ENCODE measurements at places on chromosomes 13 and 19.

DNA sequence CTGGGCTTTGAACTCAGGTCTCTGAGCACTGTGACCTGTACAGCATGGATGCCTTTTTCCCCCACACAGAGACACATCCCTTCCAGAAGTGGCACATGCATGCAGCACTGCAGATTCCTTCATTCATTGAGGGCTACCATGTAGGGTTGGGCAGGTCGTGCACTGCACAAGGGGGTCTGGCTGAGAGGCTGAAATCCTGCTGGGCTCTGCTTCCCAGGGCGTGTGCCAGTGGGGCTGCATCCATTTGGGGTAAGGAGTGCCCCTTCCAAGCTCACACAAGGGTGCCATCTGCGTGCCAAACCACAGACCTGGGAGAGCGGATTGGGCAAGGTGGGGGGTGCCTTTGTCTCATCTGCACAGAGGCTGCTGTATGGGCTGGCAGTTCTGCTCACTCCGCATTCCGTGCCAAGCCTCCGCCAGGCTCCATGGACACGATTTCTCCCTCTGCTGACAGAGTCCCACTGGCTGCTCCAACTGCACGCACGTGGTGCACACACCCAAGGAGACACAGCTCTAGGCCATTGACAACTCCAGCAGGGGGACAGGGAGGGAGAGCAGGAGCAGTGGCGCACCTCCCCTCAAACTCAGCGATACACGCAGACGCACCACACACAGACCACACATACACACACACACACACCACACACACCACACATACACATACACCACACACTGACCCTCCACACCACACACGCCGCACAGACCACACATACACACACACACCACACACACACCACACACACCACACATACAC is 4.5 kb upstream of the SHISA7 start:
- H3K27me3 ChIP-seq = peaks cover 60% of the 10 kb centered on the region
- no peaks in the 10 kb centered on the region for H3K36me3 ChIP-seq
- H3K27ac ChIP-seq = no peak overlapping the region
- H3K4me3 ChIP-seq = no peak overlapping the region
- peaks cover 5% of the 10 kb centered on the region for H3K4me1 ChIP-seq
- DNase-seq = no peak

DNA sequence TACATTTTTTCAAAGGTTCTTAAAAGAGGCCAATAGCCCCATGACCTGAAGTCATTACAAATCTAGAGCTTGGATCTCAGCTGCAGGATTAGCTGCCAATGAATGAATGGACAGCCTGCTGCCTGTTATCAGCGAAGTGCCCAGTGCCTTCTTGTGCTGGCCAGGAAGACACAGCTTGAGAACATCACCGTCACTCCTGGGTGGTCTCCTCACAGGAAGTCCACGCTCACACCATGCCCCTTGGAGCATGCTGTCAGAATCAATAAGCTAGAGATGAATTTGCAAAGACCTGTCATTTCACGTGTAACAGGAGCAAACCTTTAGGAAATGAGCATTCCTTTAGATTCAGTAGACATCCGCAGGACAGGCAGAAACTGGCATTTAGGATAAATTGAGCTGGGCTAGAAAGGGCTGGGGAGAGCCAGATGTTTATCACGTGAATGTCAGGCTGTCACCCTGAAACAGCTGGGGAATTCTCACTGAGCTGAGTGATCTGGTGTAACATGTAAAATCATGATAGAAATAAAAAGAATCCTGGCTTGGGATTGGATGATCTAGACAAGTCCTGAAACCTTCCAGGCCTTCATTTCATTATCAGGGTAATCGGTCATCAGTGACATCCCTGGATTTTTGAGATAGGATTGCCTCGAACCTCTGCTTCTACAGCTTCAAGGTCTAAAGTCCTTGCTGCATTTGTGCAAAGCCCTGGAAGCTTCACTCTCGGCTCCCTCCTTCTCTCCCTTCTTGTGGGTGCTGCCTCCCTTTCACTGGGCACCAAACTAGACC is 49.9 kb upstream of the MEDAG start:
- H3K36me3 ChIP-seq = no peaks in the 10 kb centered on the region
- no peak for DNase-seq
- H3K27me3 ChIP-seq = peaks cover 28% of the 10 kb centered on the region

DNA sequence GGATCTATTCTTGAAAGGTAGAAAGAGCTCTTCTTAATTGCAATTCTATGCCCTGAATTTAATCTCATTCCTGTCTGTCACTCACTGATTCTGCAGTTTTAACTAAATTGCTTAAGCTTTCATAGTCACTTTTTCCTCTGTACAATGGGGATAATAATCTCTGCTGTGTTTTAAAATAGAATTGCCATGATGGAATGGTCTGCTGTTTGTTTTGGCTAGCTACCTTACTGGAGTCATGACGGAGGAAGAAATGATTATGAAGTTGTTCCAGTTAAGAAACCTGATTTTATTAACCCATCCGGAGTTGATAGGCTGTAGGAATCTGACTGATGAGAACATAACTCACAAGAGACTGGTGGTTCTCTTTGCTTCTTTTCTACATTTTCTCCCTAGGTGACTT is 54.9 kb upstream of the ITM2B start:
- no peaks in the 10 kb centered on the region for H3K36me3 ChIP-seq
- DNase-seq = no peak
- H3K4me3 ChIP-seq = no peak overlapping the region
- H3K4me1 ChIP-seq = peaks cover 14% of the 10 kb centered on the region
- no peak overlapping the region for H3K27ac ChIP-seq

- H3K27ac ChIP-seq = no peak overlapping the region
- no peak overlapping the region for H3K4me3 ChIP-seq
- H3K36me3 ChIP-seq = peaks cover 63% of the 10 kb centered on the region
Observed at GRCh38 chr13:111280681-111281585, 39.5 kb upstream of the TEX29 start.

GRCh38 chr13:79062291-79062690 is 343.8 kb downstream of the RBM26 start:
- no peak for DNase-seq
- H3K27ac ChIP-seq = no peak overlapping the region
- no peaks in the 10 kb centered on the region for H3K4me1 ChIP-seq
- no peaks in the 10 kb centered on the region for H3K27me3 ChIP-seq
- no peak overlapping the region for H3K4me3 ChIP-seq

DNA sequence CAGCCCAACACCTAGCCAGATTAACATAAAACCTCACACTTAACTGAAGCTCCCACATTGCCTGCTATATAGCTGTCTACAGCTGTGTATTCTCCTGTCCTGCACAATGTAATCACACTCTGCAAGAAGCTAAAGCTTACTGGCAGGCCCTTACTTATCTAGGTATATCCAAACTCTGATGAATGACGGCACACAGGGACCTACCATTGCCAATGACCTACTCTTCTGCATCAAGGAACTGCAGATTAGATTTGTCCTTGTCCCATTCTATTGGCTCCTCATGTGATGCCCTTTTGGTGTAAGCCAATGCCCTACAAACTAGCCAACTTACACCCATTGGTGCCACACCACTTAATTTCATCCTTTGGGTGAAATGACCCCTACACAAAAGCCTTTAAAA is 26.4 kb downstream of the ZNF45 start:
- no peak for DNase-seq
- H3K4me1 ChIP-seq = no peaks in the 10 kb centered on the region
- peaks cover 9% of the 10 kb centered on the region for H3K36me3 ChIP-seq
- no peaks in the 10 kb centered on the region for H3K27me3 ChIP-seq

DNA sequence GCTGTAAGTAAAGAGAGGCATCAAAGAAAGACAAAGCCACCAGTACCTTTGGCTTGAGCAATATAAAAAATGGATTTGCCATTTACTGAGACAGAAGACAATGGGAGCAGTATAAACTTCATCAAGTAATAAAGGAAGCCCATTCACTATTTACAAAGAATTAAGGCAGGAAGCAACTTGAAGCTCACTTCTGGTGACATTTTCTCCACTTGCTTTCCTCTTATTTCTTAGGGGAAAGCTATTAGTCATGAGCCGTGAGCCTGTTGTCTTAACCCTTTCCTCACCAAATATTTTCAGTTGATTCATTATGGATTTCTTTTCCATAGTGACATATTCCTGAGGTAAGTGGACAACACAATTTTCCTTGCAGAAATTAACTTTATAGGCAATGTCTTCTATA is 156.8 kb downstream of the DNAJC3 start:
- peaks cover 4% of the 10 kb centered on the region for H3K27me3 ChIP-seq
- H3K36me3 ChIP-seq = no peaks in the 10 kb centered on the region
- H3K4me1 ChIP-seq = no peaks in the 10 kb centered on the region

DNA sequence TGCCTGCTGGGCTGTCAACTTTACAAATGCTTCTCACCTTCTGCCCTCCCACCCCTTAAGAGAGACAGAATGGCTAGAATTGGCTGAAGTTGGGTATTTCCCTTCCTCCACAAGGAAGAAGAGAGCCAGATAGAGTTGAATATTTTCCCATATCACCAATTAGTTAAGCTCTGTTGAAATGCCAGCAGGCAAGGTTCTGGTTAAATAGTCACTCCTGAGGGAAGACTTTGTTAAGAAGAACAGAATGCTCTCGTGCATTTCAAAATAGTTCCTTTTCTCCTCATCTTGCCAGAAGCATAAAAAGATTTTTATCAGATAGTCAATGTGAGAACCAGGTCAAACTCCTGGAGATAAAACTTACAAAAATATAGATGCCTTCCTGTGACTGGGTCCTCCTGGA is 2857.0 kb upstream of the PCDH20 start:
- H3K27me3 ChIP-seq = no peaks in the 10 kb centered on the region
- no peak overlapping the region for H3K4me3 ChIP-seq
- DNase-seq = no peak
- H3K27ac ChIP-seq = no peak overlapping the region
- no peaks in the 10 kb centered on the region for H3K4me1 ChIP-seq

DNA sequence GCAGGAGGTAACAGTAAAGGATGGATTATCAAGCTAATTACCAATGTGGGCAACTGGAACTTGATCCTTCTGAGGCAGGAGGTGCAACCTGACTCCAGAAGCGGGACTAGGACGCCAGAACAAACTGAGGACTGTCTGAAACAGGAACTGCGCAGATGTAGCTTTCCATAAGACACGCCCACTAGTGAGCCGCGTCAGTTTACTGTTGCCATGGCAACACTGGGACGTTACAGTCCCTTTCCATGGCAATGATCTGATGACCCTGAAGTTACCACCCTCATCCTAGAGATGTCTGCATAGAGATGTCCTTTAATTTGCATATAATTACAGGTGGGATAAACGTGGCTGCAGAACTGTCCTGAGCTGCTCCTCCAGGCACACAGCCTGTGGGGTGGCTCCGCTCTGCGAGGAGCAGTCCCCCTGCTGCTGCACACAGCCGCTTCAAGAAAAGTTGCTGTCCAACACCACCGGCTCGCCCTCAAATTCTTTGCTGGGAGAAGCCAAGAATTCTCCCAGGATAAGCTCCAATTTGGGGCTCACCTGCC is 816.6 kb downstream of the UQCRFS1 start:
- peaks cover 6% of the 10 kb centered on the region for H3K4me1 ChIP-seq
- no peaks in the 10 kb centered on the region for H3K36me3 ChIP-seq
- no peaks in the 10 kb centered on the region for H3K27me3 ChIP-seq

- H3K27me3 ChIP-seq = no peaks in the 10 kb centered on the region
- H3K4me1 ChIP-seq = no peaks in the 10 kb centered on the region
- no peak for DNase-seq
- no peak overlapping the region for H3K27ac ChIP-seq
Observed at GRCh38 chr13:107111248-107111647, 543.3 kb upstream of the ARGLU1 start.

- H3K36me3 ChIP-seq = peaks cover 8% of the 10 kb centered on the region
- no peak overlapping the region for H3K4me3 ChIP-seq
- H3K4me1 ChIP-seq = peaks cover 6% of the 10 kb centered on the region
- no peak for DNase-seq
- no peak overlapping the region for H3K27ac ChIP-seq
- peaks cover 18% of the 10 kb centered on the region for H3K27me3 ChIP-seq
Observed at GRCh38 chr13:99471221-99472121, 29.8 kb upstream of the TM9SF2 start.

GRCh38 chr13:43307921-43308433 is 284.6 kb downstream of the DNAJC15 start:
- no peaks in the 10 kb centered on the region for H3K4me1 ChIP-seq
- H3K36me3 ChIP-seq = no peaks in the 10 kb centered on the region
- no peak overlapping the region for H3K4me3 ChIP-seq
- H3K27ac ChIP-seq = no peak overlapping the region
- DNase-seq = no peak
- peaks cover 28% of the 10 kb centered on the region for H3K27me3 ChIP-seq

DNA sequence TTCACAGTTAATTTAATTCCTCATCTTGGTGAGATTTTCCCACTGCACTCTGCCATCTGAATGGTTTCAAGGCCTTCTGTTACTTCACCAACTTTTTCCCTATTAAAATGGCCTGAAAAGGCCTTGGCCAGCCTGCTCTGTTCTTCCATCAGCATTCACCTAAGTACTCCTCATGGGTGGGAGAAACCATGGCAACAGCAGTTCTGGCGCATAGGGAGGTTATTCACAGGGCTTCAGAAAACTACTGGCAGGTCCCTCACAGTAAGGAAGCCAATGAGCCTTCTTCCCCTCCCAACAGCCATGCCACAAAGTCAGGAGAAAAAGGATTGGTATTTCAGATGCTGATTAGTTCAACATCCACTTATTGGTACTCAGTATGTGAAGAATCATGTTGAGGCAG is 17.2 kb upstream of the GJB2 start:
- peaks cover 67% of the 10 kb centered on the region for H3K27me3 ChIP-seq
- no peak overlapping the region for H3K4me3 ChIP-seq
- H3K36me3 ChIP-seq = no peaks in the 10 kb centered on the region
- peaks cover 2% of the 10 kb centered on the region for H3K4me1 ChIP-seq
- DNase-seq = no peak

GRCh38 chr13:114259974-114260373 is 21.4 kb upstream of the UPF3A start:
- DNase-seq = no peak
- peaks cover 37% of the 10 kb centered on the region for H3K4me1 ChIP-seq

- H3K36me3 ChIP-seq = peaks cover 15% of the 10 kb centered on the region
- H3K27me3 ChIP-seq = no peaks in the 10 kb centered on the region
- no peak overlapping the region for H3K4me3 ChIP-seq
- no peak for DNase-seq
Observed at GRCh38 chr13:51801631-51802099, 2.3 kb downstream of the DHRS12 start.

DNA sequence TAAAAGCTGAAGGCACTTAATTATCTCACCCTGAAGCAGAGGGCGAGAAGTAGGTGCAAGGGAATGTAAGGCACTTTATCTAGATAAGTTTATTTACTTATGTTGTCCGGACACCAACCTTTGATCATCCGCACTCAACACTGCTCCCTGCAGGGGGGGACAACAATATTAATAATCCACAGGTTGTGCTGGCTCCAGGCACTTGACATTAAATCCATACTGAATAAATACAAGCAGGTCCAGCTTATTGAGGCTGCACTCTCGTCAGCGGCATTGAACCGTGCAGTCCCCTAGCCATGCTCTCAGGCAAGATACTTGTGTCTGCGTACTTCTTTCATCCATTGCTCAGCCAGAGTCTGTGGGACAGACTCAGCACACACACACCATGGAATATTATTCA is 374.5 kb upstream of the NBEA start:
- no peaks in the 10 kb centered on the region for H3K4me1 ChIP-seq
- H3K27ac ChIP-seq = no peak overlapping the region
- no peaks in the 10 kb centered on the region for H3K27me3 ChIP-seq
- no peak for DNase-seq
- H3K4me3 ChIP-seq = no peak overlapping the region
- no peaks in the 10 kb centered on the region for H3K36me3 ChIP-seq

- H3K4me1 ChIP-seq = no peaks in the 10 kb centered on the region
- no peaks in the 10 kb centered on the region for H3K36me3 ChIP-seq
- no peak overlapping the region for H3K27ac ChIP-seq
- H3K27me3 ChIP-seq = peaks cover 7% of the 10 kb centered on the region
- DNase-seq = no peak
Observed at GRCh38 chr13:36354842-36355623, 8.8 kb upstream of the SPART start.

- H3K27ac ChIP-seq = no peak overlapping the region
- H3K36me3 ChIP-seq = no peaks in the 10 kb centered on the region
- no peaks in the 10 kb centered on the region for H3K4me1 ChIP-seq
- no peak for DNase-seq
- peaks cover 7% of the 10 kb centered on the region for H3K27me3 ChIP-seq
Observed at GRCh38 chr13:97194479-97194878, 27.7 kb upstream of the MBNL2 start.
